ENCODE measurements at places on chromosomes 1 and 21.

DNA sequence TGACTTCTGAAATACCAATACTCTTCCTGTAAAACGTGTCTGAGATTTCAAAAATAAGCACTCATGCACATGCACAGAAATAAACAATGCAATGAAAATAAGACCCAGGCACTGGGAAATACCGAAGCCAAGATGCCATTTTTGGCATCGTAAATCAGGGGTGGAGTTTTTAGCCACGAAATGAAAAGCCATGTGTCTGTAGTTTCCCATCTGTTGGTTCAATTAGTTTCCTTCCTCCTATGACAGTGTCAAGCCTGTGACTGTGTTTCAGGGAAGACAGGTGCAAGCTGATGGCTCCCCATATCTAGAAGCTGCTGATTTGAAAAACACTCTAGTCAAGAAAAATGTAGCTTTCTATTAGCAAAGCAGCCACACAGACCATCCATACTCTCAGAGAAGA lies 480.4 kb upstream of the CAMK1G start:
- no peak for DNase-seq

DNA sequence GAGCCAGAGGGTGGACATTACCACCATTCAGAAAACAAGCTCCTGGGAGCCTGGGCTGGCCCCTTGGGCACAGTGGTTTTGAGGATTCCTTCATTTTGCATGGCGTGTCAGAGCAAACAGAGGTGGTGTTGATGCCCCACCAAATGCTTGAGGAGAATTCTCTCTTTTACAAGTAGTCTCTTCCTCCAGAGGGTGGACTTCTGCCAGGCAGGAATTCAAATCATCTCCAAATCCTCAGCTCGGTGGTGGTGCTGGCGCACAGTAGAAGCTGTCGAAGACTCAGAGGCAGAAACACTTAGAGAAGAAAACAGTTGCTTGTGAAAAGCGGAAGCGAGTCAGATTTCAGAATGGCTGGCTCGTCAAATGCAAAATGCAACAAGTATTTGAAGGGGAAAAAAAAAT lies 3.4 kb upstream of the CHI3L1 start:
- DNase-seq = no peak

DNA sequence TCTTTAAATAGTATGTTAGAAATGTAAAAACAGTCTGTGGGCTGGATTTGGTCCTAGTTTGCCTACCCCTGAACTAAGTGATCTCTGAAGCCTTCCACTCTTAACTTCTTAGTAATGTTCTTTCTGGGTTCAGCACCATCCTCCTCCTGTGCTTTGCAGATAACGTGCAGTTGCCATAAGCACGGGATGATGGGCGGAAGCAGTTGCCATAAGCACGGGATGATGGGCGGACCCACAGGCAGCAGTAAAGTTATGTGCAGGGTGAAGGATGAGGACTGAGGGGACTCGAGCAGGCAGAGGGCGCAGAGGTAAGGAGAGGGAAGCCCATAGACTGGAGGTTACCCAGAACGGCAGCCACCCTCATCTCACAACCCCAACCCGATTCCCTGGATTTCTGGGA lies 25.6 kb downstream of the GPA33 start:
- DNase-seq = no peak

GRCh38 chr1:187903223-187903622 lies 1074.5 kb downstream of the PLA2G4A start:
- DNase-seq = no peak

GRCh38 chr1:182406012-182406411 lies 5.5 kb upstream of the TEDDM1 start:
- no peak for DNase-seq

DNA sequence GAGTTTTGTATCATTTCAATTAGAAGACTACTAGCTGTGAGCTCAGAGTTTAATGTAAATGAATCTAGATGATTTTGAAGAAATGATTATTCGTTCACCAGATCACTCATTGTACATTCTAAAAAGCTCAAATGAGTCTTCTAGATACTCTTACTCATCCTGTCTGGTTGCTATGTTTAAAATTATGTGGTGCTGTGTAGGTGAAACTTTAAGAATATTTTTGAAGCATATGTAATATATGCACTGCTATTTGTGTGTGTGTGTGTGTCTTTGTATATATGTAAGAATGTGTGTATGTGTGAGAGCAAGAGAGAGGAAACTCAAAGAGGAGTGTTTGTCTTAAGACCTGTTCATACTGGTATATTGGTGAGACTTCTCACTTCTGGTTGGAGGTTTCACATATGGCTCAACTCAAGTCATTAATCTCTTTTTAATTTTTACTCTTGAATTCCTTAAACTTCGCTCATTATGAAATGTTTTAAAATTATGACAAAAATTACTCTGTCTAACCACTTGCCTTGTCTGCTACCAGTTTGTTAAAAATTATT lies 8.6 kb upstream of the C1orf105 start:
- no peak for DNase-seq

GRCh38 chr1:86487131-86487810 lies 18.5 kb downstream of the CLCA1 start:
- no peak for DNase-seq

All from SW 1271 (cell line).